Stimulated activated CD4-positive, alpha-beta T cell treated with anti-CD3 and anti-CD28 coated beads, TNF-alpha, amount 100 ng/mL, for 24 hours (primary cell): ENCODE measurements at places on chromosomes 7 and 10.

GRCh38 chr7:37332243-37333016 is 116.2 kb downstream of the ELMO1 start:
- no peak for DNase-seq

- DNase-seq = no peak
Measured at GRCh38 chr7:135147899-135148721, at the start of gene TMEM140. Gene TMEM140, plus strand, starts transcription at chr7:135148072. Its CDS starts 16,370 bp downstream, at chr7:135164442.

GRCh38 chr7:88791891-88792290 is 3.6 kb downstream of the TEX47 start:
- no peak for DNase-seq

DNA sequence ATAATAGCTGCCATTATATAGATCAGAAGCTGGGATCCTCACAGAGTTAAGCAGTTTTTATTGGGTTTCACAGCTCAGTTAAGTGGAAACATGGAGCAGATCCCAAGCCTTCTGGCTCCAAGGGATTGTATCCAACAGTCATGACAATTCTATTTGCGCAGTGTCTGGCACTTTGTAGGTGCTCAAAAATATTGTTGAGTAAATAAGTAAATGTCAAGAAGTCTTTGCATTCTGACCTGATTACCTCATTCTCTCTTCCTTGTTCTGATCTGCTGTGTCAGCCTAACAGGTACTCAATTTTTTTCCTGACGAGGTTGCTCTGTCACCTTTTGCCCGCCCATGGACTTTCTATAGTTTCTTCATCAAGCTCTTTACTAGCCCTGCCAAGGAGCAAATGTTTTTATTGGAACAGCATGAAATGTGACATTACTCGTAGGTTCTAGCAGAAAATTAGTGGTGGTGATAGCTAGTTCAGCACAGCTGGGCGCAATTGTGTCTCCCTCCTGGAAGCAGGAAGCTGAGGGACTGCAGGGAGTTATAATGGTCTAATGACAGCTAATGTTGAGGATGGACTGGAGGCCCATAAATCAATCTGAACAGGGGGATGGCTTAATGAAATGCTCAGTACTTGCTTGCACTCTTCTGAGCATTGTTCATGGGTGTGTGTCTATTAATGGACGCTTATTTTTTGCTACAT is 680.2 kb downstream of the CCSER2 start:
- DNase-seq = no peak

DNA sequence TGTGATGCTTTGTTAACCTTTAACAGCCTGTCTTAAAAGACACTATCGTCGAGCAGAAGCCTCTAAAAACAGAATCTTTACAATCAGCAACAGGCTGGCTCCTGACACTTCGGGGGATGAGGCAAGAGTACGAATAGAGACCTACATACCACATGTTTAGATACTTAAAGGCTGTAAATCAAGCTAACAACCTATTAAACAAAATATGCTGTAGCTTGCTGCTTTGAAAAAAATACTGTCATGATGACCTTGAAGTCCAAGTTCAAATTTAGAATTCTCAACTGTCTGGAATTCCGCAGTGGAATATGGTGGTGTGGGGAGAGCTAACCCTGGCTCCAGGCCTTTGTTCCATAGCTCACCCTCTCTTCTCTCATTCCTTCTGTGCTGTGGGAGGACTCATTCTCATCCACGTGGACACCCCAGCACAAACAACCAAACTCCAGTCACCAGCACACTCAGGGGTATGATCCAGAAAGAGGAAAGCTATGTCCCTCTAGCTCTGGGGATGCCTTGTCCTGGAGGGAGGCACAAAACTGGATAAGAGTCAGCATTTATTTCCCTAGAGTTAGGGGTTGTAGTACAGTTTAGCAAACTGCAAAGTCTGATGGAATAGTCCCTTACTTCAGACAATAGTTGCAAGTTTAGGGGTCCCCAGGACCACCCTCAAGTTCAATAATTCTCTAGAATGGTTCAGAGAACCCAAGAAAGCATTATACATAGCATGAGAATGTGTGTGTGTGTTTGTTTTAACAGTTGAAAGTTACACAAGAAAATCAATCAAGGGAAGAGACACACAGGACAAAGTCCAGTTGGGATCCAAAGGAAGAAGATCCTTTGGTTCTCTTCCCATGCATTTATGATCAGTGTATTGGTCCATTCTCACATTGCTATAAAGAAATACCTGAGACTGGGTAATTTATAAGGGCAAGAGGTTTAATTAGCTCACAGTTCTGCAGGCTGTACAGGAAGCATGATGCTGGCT is 196.1 kb upstream of the SVIL start:
- DNase-seq = no peak

DNA sequence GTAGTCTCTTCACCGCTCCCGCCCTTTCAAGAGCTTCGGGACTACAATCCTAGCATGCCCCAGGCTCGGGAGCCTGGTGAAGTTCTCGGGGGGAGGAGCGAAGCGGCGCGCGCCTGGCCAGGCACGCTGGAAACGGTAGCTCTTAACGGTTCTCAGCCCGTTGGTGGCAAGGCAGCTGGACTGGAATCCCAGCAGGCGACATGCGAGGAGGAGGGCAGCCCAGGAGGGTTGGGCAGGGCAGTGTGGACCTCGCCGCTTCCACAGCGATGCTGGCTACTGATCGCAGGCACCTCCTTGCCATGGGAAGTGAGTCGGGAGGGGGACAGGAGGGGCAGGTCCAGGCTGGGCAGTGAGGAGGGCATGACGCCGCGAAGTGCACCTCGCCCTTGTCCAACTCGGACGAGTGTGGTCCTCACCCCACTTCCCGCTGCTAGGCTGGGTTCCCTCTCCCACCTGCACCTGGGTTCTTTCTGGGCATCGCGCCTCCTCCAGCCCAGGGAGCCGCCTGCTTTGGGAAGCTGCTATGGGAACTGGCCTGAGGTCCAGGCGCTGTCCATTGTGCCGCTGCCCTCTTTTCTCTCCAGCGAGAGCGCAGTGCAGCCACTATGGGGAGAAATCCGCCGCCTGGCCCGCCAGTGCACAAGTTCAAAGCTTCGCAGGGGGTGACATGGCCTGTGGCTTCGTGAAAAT is 367.8 kb upstream of the NUPR2 start:
- no peak for DNase-seq

GRCh38 chr10:85787881-85788280 is 578.7 kb downstream of the GRID1 start:
- DNase-seq = no peak

DNA sequence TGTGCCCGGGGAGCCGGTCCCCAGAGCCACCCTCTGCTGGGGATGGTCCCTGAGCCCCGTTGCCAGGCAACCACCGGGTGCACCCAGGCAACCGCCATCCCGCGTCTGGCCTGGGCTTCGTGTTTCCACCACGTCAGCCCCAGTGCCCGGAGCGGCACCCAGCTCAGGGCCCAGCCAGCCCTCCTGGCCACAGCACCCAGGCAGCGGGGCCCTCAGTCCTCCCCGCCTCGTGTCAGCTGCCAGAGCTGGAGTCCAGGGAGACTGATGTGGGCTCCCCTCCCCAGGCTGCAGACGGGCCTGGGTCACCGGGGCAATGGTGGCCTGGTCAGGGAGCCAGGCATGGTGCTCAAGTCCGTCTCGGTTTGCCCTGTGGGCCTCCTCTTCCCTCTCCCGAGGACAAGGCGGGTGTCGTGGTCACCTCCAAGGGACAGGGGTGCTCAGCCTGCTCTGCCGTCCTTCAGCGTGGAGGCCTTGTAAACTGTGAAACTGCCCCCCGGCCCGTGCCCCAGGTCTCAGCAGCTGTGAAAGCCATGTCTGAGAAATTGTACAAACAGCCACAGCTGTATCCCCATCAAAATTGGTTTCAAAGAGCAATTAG is 72.5 kb downstream of the MICALL2 start:
- DNase-seq = no peak

GRCh38 chr7:152975076-152975475 is 215.5 kb downstream of the ACTR3B start:
- DNase-seq = no peak

DNA sequence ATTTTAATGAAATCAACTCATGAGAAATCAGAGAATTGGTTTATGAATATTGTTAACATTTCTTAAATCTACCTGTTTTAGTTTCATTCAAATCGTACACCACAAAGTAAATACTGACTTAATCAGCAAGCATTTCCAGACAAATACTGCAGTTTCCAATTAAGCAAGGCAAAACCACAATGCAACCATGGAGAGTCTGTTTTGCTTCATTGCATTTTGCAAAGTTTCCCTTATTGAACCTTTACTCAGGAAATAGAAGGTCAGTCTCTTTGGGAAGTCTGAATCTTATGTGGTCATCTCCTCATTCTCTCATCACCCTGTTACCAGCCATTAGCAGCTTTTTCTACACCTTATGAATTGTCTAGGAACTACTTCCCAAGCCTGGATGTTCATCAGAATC is 400.5 kb downstream of the IPMK start:
- no peak for DNase-seq

DNA sequence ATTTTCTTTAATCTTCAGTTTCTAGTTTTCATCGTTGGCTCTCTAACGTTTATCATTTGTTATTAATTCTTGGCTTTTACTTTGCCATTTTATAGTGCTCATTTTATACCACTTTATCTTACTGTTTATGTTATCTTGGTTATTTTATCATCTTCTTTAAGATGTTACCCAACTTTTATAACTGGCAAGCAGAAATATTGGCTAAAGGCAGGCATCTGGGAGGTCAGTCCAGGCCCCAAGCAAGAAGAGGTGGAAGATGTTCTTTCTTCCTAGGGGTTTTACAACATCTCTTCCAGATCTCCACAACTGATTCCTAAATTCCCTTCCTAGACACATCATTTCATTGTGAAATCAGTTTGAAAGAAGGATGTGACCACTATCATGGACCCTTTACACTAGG is 208.1 kb downstream of the AHR start:
- DNase-seq = no peak

DNA sequence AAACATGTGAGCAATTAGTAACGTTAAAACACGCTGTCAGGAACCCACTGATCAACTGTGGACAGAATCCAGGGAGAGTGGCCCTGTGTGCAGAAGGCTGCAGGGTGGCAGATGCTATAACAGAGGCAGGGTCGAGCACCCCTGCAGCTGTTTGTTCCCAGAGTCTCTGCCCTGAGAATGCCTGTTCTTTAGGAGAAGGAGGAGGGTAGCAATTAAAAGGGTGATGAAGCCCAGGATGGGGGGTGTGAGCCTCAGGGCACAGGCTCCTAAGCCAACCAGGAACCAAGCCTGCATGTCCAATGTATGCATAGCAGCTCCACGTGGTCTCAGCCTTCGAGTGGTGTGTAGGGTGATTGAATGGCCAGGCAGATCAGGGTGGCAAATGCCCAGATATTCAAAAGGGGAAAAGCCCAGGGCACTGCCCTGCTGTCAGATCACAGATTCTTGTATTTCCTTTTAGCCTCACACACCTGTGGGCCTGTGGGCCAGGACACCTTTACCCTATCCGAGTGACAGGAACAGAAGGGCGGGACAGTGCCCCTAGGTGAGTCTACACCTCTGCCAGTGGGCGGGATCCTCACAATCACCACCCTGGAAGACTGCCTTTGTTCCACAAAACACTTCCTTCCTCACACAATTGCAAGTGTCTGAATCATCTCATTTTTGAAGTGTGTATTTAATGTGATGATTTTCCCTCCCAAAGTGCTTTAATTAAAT is 7.3 kb downstream of the WDFY4 start:
- no peak for DNase-seq

DNA sequence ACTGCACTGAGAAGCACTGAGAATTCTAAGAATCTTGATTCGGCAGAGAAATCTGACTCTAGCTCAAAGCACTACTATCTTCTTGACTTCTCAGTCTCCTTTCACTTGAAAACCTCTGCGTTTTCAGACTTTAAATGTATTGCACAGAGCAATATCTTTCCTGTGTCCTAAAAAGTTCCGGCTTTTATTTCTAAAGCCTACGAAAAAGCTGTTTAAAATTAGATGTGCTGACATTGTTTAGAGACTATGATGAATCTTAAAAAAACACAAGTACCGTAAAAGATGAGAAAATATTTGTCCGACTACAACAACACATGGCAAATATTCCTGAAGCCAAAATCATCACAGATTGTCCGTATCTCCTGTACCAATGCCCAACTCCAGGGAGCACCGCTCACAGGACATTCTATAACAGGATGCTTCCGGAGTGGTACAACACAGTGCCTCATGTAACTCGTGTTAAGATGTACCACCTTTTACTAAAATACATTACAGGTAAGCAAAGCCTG is 136.9 kb downstream of the CUBN start:
- DNase-seq = no peak

DNA sequence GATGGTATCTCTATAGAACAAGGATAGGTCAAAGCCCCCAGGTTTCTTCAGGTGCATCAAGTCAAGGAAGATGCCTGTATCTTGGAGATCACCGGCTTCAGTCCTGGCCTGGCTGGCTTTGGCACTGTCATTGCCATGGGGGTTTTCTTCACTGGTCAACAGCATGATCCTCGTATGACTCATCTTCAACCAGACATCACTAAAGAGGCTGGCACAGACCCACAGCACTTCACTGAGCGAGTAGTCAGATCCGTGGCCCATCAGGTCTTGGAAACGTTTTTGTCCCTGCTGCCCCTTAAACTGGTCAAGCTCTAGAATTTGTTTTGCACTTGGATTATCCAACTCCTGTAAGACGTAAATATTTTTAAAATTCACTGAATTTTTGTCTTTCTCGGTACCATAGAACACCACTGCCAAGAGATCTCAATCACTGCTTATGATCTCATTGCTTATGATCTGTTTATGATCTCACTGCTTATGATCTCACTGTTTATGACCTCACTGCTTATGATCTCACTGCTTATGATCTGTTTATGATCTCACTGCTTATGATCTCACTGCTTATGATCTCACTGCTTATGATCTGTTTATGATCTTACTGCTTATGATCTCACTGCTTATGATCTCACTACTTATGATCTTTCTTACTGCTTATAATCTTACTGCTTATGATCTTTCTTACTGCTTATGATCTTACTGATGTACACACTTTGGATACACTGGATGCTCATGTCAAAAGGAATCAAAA is 135.2 kb downstream of the CYP26A1 start:
- DNase-seq = no peak

DNA sequence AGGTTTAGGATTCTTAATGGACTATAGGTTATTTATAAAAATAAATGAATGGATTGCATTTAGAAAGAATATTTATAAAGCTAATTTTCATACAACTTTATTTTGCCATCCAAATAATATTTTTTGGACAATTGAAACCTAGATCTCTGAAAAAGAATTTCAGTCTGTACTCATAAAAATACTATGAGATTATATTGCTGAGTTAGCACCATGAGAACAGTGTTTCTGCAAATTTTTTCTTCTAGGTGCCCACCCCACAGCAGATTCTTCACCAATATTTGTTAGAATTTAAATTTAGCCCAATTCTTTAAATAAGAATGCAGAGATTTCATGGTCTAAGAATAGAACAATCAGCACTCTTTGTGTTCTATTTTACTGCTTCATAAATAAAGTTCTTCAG is 85.6 kb upstream of the TEX47 start:
- no peak for DNase-seq
